Astrocyte (in vitro differentiated cells and primary cell): ENCODE measurements at places on chromosomes 4 and X. TPM values are rescaled to one million over a fixed set of nuclear protein-coding genes. Genes with fewer than 3 reads are reported as not detected.

HMGB3 gene
- total RNA-seq: 25.8 and 34.7 TPM in 2 replicates

DNA sequence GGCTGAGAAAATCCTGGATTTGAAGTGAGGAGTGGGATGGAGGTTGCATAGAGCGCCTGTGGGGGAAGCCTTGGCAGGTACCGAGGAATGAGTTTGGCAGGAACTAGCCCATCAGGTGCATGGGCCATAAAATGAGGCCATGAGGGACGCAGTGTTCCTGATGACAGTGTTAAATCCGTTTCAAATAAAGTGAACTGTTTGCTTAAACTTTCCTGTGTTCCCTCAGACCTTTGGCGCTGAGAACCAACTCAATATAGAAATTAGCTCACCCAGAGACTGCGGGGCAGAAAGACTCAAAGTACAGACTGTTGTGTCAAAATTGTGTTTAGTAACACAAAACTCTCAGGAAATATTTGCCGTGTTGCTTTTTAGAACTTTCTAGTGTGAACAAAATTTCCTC, 250.0 kb upstream of the NR3C2 start:
- no peak for DNase-seq

JCHAIN gene
- total RNA-seq: not detected in 2 replicates

DNA sequence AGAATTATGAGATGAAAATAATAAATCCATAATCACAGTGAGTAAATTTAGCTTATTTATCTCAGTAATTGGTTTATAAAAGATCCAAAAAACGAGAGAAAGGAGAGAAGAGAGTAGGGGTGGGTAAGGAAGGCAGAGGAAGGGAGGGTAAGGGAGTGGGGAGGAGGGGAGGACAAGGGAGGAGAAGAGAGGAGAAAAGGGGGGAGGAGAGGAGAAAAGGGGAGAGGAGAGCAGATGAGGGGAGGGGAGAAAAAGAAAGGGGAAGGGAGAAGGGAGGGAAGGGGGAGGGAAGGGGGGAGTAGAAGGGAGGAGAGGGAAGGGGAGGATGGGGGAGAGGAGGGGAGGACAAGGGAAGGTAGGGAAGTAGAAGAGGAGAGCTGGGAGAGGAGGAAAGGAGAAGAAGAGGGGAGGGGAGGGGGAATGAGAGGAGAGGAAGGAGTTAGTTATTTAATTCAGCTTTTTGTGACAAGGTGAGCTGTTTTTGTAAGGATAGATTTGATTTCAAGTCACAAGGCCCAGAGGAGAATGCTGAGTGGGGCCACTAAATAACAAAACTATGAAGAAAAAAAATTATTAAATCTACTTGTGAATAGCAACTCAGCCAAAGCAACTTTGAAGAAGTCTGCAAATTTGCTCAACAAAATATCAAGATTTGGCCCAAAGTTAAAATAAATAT, 454.3 kb downstream of the ARAP2 start:
- no peak for DNase-seq

CFAP99 gene
- total RNA-seq: not detected in 2 replicates

GRCh38 chrX:107725761-107726555, 49.6 kb downstream of the TSC22D3 start:
- DNase-seq: no peak

DNA sequence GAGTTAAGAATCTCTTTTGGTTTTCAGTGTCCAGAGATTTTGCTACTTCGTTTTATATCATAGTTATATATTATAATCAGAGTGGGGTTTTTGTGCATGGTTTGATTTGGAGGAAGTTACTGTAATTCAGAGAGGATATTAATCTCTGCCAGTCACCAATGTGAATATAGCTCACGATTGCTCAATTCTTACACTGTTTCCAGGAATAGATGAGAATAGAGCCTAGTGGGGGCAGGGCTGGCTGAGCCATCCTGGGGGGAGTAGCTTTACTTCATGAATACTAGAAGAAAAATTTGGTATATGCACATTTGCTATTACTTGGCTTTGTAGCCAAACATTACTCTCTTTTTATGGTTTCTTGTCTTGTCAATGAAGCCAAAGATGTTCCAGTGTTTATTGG, 60.9 kb upstream of the TRPC3 start:
- DNase-seq: peak; percentile 61

DNA sequence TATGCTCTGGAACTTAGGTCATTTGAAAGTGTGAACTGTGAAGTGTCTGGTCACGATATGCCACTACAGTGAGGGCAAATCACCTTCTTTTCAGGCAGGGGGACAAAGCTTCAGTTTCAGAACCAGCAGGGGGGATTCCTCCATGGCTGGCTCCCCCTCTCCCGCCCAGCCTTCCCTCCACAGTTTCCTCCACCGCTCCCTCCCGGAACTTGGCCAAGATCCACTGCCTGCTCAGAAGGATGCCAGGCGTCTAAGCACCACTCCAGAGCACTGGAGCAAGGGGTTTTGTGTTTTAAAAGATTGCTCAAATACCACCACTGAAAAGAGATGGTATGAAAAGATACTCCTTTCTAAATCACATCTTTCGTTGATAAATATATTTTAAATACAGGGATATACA, 126.9 kb downstream of the ELOVL6 start:
- no peak for DNase-seq

DNA sequence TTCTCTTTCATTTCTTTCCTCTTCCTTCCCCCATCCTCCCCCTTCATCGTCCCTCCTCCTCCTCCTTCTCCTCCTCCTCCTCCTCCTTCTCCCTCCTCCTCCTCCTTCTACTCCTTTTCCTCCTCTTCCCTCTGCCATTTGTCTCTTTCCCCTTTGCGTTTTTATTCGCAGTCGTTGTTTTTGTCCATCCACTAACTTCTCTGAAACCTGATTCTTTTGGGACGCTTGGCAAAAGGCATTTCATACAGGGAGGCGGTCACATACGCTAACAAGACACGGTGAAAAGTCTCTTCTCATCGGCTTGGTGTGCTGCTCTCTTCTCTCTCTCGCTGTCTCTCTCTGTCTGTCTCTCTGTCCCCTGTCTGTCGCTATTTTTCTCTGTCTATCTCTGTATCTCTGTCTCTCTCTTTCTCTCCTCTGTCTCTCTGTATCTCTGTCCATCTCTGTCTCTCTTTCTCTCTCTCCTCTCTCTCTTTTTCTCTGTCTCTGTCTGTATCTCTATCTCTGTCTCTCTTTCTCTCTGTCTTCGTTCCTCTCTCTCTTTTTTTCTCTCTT, 5.4 kb upstream of the SHOX start:
- DNase-seq: no peak

DNA sequence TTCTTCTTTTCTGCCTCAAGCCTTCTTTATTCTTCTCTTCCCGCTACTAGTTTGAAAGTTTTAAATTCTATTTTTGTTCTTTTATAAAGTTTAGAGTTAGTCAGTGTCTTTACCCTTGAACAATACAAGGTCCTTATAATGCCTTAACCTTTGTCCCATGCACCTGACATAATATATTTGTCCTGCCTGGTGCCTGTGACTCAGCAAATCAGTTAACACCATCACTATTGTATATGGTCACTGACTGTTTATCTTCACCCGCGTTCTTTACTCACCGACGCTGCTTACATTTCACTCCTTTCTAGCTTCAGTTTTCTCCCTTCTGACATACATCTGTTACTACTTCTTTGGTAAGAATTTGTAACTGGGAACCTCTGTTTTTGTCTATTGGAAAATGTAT, 5.7 kb downstream of the SMIM20 start:
- DNase-seq: no peak

- no peak for DNase-seq
These were observed 126.3 kb upstream of the CBR4 start for GRCh38 chr4:169136330-169136729.

MAGEA11 gene
- total RNA-seq: not detected in 2 replicates

DNA sequence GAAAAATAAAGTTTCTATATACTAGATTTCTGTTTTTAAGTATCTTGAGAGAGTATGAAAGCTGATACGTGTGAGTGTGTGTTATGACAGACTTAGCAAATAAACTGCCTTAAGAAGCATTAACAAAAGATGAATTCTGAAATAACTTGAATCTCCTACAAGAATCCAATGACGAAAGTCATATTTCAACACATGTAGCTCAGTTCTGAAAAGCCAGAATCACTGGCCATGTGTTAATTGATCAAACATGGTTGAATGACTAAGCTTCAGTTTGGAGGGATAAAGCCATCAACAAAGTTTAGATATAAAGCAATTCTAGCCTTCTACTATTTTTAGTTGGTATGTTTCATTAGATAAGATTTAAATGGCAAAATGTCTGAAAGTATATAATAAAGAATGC, 88.5 kb upstream of the ETNPPL start:
- peak; percentile 77 for DNase-seq

MAGED4B gene
- 144 and 150 TPM in 2 replicates for total RNA-seq

GRCh38 chr4:88109123-88109881, 49.1 kb downstream of the ABCG2 start:
- no peak for DNase-seq

GRCh38 chrX:119067023-119067739, 5.6 kb upstream of the CT47C1 start:
- DNase-seq: peak; percentile 7

DNA sequence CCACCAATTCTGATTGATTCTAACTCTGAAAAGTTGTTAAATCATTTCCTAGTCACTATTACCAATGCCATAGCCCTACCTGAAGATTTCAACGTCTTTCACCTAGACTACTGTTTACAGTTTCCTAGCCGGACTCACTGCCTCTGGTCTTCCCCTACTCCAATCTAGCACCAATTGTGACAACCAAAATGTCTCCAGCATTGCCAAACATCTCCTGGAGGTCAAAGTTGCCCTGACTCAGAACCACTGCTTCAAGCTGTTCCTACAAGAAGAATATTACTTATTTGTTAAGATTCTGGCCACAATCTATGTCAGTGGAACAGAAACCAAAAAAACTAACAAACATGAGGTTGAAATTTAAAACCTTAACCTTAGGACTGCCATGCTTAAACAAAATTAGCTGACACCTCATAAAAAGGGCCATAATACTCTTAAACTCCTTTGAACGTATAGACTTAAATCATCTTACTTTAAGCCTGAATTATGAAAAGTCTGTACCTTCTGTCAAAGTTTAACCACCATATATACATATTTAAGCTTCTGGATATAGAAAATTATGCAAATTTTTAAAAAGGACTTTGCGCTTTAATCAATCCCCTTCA, 2.1 kb downstream of the PDS5A start:
- peak; percentile 43 for DNase-seq

DNA sequence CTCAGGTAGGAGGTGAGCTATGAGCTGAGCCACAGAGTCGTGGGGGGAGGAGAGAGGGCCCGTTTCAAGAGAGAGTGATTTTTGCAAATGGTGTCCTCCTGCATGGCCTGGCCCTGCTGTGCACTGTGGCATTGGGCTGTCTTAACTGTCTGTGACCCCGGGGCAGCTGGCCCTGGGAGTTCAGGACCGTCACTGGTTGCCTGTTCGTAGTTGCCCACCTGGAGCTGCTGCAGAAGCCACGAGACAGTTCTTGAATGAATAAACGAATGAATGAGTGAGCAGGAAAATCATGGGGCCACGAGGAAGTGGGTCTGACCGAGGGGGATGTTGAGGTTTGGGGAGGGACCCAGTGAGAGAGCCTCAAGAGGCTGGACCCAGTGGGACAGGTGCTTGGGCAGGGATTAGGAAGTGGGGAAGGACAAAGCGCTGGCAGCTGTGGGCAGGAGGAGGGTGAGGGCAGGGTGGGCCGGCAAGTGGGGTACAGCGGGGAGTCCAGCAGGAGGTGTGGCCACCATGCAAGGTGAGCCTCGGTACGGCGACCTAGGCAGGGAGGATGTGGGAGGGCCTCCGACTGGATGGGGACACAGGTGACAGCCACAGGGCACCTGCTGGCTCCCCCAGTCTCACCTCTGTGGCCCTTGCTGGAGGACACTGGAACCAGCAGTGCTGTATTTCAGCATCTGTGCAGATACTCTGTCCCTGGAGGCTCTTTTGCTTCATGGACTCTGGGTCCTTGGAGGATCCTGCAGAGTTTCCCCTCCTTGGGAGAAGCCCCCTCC, 10.2 kb downstream of the RGS12 start:
- no peak for DNase-seq

GRCh38 chr4:28636971-28637370, 1776.3 kb downstream of the STIM2 start:
- DNase-seq: no peak

DNA sequence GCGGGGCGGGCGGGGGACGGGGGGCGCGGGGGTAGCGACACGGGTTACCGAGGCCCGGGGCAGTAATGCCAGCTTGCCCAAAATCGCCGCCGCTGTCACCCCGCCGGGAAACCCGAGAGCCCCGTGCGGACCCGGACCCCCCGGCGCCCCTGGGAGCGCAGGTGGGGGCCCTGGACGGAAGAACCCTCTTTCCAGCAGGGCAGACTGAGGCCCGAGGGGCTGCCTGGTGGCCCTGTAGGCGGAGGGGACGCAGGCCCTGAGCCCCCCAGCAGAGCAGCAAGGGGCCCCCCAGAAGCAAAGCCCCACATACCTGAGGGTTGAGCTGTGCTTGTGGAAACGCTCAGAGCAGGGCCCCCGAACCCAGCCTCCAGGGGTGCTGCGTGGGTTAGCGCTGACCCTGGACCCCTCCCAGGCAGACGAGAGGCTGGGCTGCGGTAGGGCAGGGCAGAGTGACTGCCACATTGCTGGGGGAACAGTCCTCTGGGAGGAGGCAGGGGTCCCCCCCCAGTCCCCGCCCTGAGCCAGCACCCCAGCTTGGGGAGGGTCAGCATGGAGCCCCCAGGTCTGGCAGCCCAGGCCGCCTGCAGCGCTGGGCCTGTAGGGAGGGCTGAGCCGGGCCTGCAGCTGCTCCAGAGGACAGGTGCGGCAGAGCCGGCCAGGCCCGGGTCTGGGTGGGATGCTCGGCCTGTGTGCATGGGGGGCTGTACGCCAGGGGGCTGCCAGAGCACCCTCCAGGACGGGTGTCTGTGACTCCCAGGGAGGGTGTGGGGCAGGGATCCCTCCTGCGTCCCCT, 646 bp downstream of the DOK7 start:
- DNase-seq: no peak

SAP30 gene
- 8.8 and 9.4 TPM in 2 replicates for total RNA-seq

GRCh38 chr4:15231265-15232091, 196.4 kb upstream of the C1QTNF7 start:
- DNase-seq: peak; percentile 62

FAM47A gene
- not detected in 2 replicates for total RNA-seq

ALAS2 gene
- not detected in 2 replicates for total RNA-seq

- no peak for DNase-seq
These were observed 11.5 kb downstream of the RAB9A start for GRCh38 chrX:13700380-13700779.
